ENCODE measurements at places on chromosomes 6 and 20.

DNA sequence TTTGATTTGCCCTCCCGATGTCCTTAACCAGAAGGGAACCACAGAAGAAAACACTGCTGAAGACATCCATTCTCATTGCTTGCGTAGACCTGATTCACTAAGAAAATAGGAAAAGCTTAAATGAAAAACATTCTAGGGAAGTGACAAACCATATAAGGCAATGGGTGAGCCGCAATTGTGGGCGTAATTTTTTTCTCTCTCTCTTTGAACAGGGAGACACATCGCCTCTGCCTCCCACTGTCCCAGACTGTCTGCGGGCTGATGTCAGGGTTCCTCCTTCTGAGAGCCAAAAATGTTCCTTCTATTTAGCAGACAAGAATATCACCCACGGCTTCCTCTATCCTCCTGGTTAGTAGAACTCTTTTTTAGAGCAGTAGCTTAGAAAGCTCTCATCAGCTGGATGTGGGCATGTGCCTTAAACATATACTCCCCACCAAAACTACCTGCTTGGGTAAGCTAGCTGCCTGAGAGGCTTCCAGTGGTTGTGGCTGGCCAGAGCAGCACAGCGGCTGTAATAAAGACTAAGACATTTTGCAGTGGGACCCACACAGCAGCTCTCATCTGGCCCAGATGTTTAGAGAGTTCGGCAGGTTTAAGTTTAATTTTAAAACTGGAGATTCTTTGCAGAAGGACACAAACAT, 22.7 kb upstream of the CTAGE9 start:
- peak; percentile 77 for DNase-seq

GRCh38 chr20:10065154-10065833, 30.5 kb downstream of the ANKEF1 start:
- DNase-seq, result no peak

DNA sequence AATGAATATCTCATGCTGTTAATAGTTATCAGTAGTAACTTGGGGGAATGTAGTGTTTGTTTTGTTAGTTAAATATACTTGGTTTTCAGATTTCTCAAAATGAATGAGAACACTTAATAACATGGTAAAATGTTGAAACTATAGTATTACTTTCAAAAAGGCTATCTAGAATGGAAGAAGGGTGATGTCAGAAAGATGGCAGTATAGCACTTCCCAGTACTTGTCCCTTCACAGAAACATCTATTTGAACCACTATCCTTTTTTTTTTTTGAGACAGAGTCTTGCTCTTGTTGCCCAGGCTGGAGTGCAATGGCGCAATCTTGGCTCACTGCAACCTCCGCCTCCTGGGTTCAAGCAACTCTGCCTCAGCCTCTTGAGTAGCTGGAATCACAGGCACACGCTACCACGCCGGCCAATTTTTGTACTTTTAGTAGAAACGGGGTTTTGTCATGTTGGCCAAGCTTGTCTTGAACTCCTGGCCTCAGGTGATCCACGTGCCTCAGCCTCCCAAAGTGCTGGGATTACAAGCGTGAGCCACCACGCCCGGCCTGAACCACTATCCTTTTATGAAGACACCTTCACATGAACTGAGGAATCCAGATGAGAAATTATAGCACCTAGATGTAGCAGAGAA, 4.7 kb upstream of the ECHDC1 start:
- DNase-seq, result no peak

GRCh38 chr20:58996226-58996611, 10.8 kb downstream of the CTSZ start:
- DNase-seq, result no peak

DNA sequence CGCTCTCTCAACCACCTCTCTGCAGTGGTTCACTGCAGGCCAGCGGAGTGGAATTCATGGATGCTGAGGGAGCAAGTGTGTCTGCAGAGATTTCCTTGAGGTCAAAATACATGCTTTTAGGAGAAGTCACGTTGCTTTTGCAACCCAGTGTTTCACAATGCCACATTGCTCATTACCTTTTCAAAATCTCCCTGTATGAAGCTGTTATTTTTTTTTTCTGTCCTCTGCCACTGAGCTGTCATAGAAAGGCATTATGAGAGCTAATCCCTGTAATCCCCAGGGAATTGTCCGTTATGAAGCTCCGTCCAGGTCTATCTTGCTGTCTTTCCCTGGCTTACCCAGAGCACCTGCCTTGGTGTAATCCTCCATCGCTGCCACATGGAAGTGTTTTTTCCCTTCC, 60.5 kb upstream of the SLC22A23 start:
- no peak for DNase-seq

DNA sequence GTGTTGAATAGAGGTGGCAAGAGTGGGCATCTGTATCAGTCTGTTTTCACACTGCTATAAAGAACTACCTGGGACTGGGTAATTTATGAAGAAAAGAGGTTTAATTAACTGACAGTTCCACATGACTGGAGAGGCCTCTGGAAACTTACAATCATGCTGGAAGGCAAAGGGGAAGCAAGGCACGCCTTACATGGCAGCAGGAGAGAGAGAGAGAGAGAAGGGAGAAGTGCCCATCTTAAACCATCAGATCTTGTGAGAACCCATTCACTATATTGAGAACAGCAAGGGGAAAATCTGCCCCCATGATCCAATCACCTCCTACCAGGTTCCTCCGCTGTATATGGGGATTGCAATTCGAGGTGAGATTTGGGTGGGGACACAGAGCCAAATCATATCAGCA, 18.6 kb upstream of the PPP1R14C start:
- DNase-seq, result no peak

DNA sequence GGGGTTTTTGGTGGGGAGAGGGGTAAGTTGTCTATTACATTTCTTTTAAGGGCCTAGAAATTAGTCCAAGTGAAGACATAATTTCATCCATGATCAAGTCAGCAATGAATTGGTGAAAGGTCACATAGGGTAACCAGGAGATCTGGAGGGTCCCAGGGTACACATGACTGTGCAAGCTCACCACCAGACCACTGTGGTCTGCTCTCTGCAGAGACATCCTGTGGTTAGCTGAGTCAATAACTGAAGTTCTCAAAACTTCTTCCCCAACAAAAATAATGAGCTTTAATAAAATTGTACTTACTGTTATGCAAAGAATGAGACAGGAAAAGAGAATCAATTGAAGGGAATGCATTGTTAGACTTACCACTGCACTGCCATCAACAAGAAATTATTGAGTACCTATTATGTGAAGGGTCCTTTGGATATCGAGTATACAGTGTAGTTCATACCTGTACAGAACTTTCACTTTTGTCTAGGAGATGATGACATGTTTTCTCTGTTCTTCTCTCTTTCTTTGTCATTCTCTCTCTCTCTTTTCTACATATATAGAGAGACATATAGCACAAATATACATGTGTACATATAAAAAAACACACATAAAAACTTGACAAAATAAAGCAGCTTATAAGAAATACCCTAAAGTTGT, 209.8 kb downstream of the GJA1 start:
- DNase-seq, result peak; percentile 79

DNA sequence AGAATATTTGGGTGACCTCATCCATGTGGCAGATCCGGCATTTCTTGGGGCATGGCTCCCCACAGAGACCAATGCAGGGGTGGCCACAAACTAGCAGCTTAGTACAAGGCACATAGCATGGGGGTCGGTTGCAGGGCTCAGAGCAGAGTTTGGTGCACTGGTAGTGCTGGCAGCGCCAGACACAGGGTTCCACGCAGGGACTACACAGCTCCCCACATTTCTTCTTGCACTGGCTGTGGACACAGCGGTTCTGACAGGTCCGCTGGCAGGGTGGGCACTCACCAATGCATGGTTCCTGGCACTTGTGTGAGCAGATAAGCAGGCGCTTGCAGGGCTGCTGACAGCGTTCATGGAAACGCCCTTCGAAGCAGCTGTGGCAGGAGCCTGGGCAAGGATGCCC, 29.1 kb downstream of the DDX27 start:
- DNase-seq, result no peak

- DNase-seq, result no peak
These were observed 45.9 kb downstream of the SASH1 start for GRCh38 chr6:148388521-148388920.

DNA sequence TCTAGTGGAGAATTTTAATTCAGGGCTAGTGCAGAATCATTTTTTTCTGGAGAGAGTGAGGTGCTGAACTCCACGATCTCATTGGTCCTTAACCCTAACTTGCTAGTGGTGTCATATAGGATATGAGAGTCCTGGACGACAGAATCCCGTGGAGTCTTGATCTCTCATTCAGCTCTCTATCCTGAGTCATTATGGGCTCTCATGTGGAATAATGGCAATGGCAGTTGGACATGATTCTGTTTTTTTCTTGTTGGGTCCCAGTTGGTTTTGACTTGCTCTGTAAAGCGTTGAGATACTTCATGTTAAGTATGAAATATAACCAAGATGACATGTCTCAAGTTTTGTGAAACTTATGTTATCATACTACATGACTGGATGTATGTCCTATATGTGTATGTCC, 6.3 kb upstream of the RNF144B start:
- no peak for DNase-seq

DNA sequence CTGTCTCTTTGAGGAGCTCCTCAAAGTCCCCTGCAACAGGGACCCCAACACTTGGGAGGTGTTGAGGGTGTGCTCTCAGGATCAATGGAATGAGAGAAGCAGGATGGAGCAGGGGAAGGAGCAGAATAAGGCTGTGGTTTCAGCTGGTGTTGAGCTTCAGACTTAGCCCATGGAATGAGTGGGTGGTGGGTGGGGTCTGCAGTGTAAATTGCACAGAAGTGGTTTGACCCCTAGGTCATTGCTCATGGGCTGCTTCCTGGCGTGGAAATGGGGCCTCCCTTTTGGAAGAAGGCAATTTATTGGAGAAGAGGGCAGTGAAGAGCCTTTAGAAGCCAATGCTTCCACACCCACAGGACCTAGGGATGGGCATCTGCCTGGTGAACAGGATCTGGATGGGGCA, 37.0 kb upstream of the KCNG1 start:
- DNase-seq, result no peak

DNA sequence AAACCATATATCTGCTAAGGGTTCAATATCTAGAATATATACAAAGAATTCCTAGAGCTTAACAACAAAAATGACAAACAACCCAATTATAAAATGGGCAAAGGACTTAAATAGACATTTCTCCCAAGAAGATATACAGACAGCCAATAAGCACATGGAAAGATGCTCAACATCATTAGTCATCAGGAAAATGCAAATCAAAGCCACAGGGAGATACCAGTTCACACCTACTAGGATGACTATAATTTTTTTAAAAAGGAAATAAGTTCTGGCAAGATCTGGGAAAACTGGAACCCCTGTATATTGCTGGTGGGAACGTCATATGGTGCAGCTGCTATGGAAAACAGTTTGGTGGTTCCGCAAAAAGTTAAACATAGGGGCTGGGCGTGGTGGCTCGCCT, 116.2 kb upstream of the MYL9 start:
- no peak for DNase-seq

DNA sequence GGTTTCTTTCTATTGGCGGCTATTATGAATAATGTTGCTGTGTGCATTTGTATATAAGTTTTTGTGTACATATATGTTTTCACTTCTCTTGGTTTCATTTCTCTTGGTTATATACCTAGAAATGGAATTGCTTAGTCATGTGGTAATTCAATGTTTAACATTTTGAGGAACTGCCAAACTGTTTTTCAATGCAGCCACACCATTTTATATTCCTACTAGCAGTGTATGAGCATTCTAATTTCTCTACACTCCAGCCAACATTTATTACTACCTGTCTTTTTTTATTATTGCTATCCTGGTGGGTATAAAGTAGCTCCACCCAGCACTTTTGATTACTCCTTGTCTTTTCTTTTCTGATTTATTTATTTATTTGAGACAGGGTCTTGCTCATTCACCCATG, 54.8 kb downstream of the PHACTR2 start:
- DNase-seq, result no peak
